AG04450 (cell line): ENCODE measurements at places on chromosomes 5 and 9.

GRCh38 chr9:132171702-132172101 is 9.8 kb downstream of the NTNG2 start:
- no peak for DNase-seq

DNA sequence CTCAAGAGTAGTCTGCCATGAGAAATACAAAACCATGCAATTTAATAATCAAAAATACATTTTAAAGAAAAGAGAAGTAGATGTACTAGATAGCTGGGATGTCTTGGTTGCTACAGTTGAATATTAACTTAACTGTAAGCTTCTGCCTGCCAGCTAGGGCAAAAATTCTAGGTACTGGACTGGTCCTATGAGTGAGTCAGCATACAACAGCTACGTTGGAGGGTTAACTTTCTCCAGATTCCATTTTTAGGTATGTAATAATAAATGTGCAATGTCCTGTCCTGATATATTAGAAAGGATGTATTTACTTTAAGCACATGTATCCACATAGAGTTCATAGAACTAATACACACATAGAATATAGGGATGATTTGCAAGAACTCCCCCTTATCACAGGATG is 230.1 kb downstream of the CAAP1 start:
- DNase-seq: no peak

DNA sequence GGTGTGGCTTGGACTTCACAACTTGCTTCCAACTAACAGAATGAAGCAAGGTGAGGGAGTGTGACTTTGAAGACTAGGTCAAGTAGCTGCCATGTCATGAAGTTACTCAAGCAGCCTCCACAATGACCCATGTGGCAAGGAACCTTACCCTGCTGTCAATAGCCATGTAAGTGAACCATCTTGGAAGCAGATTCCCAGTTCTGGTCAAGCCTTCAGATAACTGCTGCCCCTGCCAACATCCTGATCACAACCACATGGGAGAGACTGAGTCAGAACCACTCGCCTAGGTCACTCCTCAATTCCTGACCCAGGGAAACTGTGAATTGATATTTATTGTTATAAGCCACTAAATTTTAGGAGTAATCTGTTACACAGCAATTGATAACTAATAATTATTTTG is 10.9 kb downstream of the ZCCHC10 start:
- DNase-seq: no peak

GRCh38 chr5:5497152-5497788 is 74.8 kb downstream of the ICE1 start:
- no peak for DNase-seq

GRCh38 chr9:84900421-84900820 is 230.9 kb downstream of the NTRK2 start:
- DNase-seq: no peak

GRCh38 chr5:151740336-151740942 is 18.0 kb downstream of the ATOX1 start:
- DNase-seq: peak; percentile 85

DNA sequence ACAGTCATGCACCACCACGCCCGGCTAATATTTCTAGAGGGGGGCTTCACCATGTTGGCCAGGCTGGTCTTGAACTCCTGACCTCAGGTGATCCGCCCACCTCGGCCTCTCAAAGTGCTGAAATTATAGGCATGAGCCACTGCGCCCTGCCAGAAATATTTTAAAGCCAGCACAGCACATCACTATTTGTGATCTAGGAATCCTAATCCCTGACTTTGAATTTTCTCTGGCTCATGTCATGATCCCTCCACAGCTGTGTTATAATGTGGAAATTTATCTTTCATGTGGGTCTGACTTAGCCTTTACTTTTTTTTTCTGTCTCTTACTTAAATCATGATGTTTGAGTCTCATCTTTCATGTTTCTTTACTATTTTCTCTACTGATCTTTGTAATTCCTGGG is 18.7 kb upstream of the ITGA1 start:
- no peak for DNase-seq

DNA sequence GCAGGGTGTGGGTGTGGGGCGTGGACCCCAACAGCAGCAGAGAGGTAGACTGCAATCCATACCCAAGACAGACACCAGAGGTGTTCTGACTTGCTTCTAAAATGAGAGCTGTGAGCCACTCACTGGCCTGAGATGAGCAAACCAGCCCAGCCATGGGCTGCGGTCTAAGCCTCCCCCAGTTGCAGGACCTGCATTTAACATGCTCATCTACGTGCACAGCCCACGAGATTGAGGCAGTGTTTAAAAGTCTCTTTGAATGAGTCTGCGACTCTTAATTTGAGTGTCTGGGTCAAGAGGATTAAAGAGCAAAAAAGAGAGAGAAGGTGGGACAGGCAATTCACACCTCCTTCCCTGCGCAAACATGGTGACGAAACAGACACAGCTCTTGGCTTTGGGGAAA is 5.9 kb downstream of the SURF4 start:
- DNase-seq: no peak

GRCh38 chr9:124428751-124429529 is 13.7 kb upstream of the PSMB7 start:
- no peak for DNase-seq

DNA sequence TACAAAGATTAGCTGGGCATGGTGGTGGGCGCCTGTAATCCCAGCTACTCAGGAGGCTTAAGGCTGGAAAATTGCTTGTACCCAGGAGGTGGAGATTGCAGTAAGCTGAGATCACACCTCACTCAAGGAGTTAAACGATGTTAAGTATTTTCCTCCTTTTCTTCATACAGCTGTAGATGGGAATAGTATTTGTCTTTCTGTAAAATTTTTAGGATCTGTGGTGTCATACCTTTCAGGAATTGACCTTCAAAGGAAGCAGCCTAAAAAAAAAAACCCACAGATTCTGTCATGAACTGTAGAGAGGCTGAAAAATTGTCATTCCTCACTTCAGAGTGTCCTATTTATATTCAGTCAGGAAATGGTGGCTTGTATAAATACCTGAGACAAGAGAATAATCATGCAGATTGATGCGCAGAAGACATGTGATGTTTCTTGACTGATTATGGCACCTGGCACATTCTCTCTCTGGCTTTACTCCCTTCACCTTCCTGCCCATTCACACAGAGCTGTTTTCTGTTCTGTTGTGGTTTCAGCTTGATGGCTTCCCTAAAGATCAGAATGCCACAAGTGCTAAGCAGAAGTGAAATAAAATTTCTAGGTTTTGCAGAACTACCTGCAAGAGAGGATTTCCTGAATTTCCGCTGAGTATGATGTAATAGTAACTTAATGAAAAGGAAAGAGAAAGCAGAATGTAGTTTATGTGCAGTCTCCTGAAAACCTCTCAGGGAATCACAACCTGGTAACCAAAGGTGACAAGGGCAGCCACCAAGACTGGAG is 3.8 kb downstream of the IFNA1 start:
- no peak for DNase-seq

- no peak for DNase-seq
These were observed 3.3 kb downstream of the ENTPD2 start for GRCh38 chr9:137050570-137050969.

- peak; percentile 13 for DNase-seq
These were observed 107.1 kb downstream of the OXCT1 start for GRCh38 chr5:41763081-41763480.

- DNase-seq: no peak
These were observed 8.6 kb upstream of the ZDHHC12 start for GRCh38 chr9:128732576-128732975.

- DNase-seq: no peak
These were observed 8.0 kb downstream of the GPR21 start for GRCh38 chr9:123041489-123041888.

- no peak for DNase-seq
These were observed 288.9 kb downstream of the TRPM3 start for GRCh38 chr9:70832492-70832891.

GRCh38 chr9:127492616-127493015 is 41.3 kb downstream of the LRSAM1 start:
- no peak for DNase-seq

DNA sequence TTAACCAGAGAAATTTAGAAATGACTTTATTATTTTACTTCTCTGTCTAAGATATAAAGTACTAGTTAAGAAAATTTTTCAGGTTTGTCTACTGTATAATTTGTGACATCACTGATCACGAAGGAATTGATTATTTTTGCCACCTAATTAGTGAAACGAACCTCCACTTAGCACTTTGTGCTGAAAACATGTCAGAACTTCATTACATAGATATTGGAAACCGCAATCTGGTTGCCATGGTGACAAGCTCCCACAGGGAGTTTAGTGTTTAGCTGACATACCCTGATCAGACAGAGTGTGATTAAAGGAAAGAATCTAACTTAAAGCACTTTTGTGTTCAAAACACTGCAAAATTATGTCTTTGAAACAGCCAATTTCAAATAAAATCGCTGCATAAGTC is 668.4 kb upstream of the CCNG1 start:
- no peak for DNase-seq
